ENCODE measurements at places on chromosomes 7 and 10.

DNA sequence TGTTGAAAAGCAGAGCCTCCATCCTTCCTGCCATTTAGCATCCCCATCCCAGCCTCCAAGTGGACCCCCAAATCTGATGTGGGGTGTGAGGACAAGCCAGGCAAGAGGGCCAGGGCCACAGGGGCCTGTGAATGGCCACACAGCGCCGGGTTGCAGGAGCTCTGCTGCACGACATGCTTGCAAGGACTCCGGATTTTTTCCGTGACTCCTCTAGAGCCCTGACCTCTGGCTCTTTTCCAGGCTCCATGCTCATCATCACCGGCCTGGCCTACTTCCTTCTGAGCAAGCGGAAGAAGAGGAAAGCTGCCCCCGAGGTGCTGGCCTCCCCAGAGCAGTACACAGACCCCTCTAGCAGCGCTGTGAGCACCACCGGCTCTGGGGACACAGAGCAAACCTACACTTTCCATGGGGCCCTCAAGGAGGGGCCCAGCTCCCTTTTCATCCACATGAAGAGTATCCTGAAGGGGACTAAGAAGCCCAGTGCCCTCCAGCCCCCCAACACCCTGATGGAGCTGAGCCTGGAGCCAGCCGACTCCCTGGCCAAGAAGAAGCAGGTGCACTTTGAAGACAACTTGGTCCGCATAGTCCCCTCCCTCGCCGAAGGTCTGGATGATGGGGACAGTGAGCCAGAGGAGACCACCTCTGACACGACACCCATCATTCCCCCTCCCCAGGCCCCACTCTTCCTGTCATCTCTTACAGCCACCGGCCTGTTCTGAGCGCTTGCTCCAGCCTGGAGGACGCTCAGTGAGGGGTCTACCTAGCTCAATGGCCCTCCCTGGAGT lies 23.5 kb downstream of the TMEM72 start:
- no peak for DNase-seq

- no peak for DNase-seq
Observed at GRCh38 chr7:155682484-155682883, 38.0 kb downstream of the RBM33 start.

DNA sequence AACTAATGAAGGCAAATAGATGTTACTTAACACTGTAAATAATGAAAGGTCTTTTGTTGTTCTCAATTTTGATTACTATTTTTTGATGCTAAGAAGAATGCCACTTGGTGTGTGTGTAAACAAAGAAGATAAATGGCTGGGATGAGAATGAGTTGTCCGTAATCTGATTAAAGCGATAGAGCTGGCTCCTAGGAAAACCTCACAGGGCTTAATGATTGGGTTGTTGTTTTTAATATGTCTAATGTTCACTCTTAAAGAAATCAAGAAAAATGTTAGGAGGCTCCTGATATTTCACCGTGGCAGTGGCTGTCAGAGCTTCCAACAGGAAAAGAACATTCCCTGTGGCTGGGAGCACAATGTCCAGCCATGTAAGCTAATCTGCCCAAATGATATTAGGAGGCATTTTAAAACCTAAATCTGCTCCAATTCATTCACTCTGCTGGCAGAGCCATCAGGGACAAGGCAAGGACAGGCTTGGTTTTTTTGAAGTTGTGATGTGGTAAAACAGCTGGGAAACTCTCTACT lies 243.9 kb downstream of the SNX10 start:
- DNase-seq = no peak

GRCh38 chr7:41738806-41739205 lies 35.9 kb upstream of the INHBA start:
- DNase-seq = no peak

GRCh38 chr7:28701731-28702130 lies 256.4 kb downstream of the TRIL start:
- no peak for DNase-seq

DNA sequence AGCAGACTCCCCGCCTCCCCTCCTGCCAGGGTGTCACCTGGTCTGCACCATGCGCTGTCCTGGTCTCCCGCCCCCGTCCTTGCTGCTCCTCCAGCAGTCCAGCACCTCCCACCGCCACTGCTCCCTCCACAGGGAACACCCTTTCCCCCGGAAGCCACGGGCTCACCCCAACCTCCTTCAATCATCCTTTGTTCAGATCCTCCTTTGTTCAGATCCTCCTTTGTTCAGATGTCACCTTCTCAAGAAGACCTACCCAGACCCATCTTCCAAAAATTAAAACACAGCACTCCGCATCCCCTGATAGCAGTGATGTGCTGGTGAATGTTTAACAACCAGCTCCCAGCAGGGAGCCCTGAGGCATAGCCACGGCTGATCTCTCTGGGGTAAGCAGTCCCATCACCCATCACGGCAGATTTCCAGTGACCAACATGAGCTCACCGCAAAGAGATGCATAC lies 237.7 kb downstream of the USP6NL start:
- DNase-seq = no peak

DNA sequence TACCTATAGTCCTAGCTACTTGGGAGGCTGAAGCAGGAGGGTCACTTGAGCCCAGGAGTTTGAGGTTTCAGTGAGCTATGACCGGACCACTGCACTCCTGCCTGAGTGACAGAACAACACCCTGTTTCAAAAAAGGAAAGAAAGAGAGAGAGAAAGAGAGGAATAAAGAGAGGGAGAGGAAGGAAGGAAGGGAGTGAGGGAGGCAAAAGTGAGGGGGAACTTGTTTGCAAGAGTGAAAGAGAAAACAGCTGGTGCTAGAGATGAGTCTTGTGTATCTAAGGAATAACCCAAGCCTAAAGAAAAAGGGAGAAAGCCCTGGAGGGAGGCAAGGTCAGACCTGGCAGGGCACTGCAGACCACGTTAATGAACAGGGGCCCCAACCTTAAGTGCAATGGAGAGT lies 4.8 kb upstream of the NT5C2 start:
- DNase-seq = no peak

DNA sequence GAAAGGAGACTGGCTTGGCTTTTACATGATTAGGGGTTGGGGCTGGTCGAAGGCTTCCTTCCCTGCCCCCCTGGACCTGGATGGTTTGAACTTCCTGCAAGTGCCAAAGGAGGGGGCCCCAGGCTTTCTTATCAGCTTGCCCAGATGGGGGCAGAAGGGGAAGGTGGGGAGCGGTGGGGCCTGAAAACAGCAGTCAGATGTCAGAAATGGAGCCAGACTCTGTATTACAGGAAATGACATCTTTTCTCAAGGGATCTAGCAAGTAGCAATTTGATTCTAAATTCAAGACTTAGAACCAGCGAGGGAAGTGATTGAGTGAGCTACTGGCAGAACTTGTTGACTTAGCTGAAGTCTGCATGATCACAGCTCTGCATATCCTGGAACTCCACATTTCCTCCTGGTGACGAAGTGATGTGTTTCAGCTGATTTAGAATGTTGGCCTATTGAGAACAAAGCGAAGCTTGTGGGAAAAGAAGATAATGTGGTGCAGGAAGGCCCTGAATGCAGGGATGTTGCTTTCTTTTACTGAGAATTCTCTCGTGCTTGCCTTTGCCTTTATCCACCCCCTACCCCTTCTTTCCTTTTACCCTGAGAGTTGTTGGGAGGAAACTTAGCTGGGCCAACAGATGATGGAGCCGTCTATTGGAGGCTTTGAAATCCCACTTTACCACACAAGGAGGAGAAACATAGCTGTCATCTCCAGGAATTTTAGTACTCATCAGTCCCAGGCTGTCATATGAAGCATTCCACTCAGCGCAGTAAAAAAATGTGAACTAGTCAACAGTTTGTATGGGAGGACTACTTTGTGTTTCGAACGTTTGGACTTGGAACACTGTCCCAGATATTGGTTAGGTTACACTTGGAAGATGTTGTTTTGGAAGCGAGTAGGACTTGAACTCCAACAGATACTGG lies 43.2 kb downstream of the CCNY start:
- peak; percentile 9 for DNase-seq

DNA sequence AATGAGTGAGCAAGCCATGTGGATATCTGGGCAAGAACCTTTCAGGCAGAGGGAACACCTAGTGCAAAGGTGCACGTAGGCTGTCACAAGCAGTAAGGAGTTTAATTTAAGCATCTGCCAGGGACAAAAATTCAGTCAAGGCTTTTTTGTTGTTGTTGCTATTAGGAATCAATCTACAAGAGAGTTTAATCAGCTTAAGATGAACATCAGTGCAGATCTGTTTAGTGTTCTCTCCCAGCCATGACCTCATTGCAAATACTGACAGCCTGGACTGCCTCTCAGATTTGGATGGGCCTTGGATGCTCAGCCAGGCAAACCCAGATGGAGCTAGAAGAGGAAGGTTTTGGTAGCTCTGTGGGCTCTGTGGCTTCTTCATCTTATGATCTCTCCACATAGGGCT lies 3.3 kb upstream of the GLCCI1 start:
- no peak for DNase-seq

DNA sequence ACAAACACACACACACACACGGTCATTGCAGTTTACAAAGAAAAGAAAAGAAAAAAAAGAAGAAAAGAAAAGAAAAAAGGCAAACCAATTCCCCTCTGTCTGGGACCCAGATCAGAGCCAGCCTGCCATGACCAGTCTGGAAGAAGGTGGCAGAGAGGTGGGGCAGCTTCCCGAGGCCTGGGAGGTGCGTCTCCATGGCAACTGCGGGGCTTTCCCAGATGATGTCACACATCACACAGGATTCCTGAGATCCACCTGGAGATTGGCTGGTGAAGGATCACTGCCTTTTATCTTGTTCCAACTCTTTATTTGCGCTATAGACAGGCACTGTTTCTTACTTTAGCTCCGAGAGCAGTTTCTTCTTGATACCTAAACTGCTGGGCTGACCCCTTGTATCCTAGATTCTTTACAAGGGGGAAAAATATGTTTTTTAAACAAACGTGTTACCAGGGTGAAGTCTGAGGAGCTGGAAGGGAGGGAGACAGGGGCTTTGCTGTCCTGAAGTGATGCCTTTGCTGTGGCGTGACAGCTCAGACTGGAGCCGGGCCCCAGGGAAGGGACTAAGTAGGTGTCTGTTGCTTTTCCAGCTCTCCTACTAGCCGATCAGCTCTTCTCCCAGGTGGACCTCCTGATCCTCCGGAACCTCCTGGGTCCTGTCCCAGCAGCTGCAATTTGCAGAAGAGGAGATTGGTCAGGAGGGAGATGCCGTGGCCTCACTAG lies 298.5 kb downstream of the KLF6 start:
- no peak for DNase-seq

- no peak for DNase-seq
Observed at GRCh38 chr10:28396331-28396730, 93.5 kb upstream of the MPP7 start.

- no peak for DNase-seq
Observed at GRCh38 chr7:86776136-86776535, 132.4 kb downstream of the GRM3 start.

DNA sequence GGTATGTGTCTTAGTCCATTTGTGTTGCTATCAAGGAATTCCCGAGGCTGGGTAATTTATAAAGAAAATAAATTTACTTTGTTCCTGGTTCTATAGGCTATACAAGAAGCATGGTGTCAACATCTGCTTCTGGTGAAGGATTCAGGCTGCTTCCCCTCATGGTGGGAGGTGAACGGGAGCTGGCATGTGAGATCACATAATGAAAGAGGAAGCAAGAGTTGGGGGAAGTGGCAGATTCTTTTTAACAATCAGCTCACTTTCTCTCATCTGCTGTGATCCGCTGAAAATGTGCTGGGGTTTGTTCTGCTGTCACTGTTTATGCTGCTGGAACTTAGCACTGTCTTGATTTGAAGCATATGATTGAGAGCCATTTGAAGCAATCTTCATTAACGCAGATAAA lies 730.0 kb upstream of the SORCS1 start:
- DNase-seq = no peak

- no peak for DNase-seq
Observed at GRCh38 chr7:113120647-113121046, 2.3 kb upstream of the SMIM30 start.

DNA sequence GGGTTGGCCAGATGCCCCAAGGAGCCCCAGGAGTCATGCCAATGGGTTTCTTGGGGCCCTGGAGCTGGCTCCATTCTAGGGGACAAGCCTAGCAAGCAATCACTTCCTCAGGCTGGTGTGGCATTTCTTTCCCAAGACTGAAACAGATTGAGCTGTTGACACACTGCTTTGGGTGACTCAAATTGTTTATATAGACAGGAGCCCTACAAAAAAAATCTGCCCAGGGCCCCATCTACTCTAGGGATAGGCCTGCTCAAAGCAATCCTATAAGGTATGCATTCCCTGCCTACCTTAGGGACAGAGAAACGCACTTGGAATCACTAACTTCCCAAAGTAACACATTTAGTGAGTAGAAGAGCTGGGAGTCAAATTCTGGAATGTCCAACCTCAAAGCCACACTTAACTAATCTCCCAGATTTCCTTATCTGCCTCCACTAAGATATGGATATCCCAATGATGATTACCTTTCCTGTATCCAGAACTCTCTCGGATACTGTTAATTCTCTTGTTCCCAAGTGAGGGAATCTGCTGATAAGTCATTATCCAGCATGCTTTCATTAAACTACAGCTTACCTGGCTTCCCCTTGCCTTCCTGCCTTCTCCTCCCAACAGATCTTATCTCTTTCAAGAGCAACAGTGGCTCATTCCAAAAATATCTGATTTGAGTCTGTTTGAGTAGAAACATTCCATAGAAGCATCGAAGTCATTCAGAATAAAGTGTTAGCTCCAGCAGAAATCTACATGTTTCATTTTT lies 3.1 kb downstream of the ABLIM1 start:
- no peak for DNase-seq

DNA sequence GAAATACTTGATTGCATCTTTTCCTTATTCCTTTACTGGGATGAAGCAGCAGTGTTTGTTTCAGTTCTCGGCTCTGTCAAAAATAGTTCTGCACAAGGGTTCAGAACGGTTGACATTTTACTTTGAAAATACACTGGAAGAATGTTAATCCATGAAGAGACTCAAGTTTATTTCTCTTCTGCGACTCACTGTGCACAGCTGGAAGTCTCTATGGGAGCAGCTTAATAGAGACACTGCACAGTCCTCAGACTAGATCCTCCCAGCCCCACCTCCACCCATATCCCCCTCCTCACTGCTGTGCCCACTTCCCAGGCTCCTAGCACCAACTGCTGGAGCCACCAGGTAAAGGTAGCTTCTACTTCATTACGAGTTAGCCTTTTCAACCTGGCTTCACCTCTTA lies 517.8 kb downstream of the GRID1 start:
- no peak for DNase-seq

DNA sequence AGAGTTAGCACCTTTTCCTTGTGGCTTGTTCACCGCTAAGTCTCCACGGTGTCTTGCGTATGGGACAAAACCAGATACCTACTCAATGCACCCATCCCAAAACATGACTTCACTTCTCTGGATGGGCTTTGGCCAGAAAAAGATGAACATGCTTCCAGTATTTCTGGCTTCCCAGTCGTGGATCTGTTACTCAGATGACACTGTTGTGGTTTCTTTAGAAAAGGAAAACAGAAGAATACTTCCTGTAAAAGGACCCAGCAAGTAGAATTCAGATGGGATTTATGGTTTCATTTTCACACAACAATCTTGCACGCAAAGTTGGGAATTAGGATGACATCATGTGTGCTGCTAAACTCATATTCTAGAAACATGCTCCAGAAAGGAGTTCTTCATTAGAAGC lies 216.7 kb downstream of the ADAM12 start:
- no peak for DNase-seq
